ENCODE measurements at places on chromosomes 11 and 22. TPM values are rescaled to one million over a fixed set of nuclear protein-coding genes. Genes with fewer than 3 reads are reported as not detected.

The ELF5 gene
- polyA plus RNA-seq: 77.7 TPM

- DNase-seq: no peak
Observed at GRCh38 chr11:68936676-68937620, 33.3 kb downstream of the IGHMBP2 start.

The PARVG gene
- polyA plus RNA-seq: 2.1 TPM

GRCh38 chr11:95147364-95147905 lies 57.8 kb downstream of the ENDOD1 start:
- DNase-seq: no peak

The TMEM223 gene
- polyA plus RNA-seq: 24.9 TPM

The APOA4 gene
- not detected for polyA plus RNA-seq

The NAV2 gene
- 58.3 TPM for polyA plus RNA-seq

- no peak for DNase-seq
Observed at GRCh38 chr11:36744375-36745168, 146.5 kb upstream of the RAG2 start.

- no peak for DNase-seq
Observed at GRCh38 chr11:70314730-70315129, 44.2 kb downstream of the PPFIA1 start.

GRCh38 chr11:7480113-7480512 lies 5.2 kb upstream of the OLFML1 start:
- no peak for DNase-seq
